ENCODE measurements at places on chromosomes 7 and 10.

- no peak for DNase-seq
These were observed 178.3 kb downstream of the GRID1 start for GRCh38 chr10:86188326-86188725.

GRCh38 chr7:117666031-117666430, 186.2 kb downstream of the CFTR start:
- DNase-seq = no peak

DNA sequence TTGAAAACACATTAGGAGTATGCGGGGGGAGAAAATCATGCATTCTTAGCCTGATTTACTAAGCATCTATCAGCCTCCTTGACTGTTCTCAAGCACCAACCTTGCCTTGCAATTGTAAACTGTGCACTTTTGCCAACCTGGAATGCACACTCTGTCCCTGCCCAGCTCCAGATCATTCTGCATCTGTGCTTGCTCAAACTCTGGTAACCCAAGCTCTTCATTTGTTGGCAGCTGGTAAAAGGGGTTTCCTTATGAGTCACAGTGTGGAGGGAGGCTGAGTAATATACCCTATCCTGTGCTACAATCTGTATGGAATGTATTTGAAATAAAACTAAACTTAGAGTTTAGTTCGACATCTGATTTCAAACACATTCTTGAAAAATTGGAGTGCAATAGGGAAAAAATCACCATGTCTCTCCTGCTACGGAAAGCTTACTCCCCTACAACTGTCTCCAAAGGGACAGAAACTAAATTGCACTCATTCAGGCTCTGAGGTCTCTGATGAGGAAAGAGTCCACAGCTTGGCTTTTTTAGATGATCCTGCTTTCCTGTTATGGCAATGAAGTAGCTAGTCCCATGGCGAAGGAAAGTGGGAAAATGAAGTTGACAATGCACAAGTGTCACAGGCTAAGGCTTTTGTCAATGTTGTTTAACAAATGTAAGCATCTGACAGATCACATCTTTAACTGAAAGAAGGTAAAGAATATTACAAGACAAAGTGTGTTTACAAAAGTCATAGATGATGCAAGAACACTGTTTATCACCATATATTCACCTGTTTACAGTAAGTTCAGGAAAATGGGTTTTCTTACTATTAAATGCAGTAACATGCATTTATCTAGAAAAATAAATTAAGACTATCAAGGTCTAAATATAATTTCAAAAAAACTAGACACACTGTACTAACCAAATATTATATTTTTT, 61.9 kb downstream of the TES start:
- no peak for DNase-seq

- no peak for DNase-seq
These were observed 158.2 kb downstream of the ARHGAP12 start for GRCh38 chr10:31770307-31770902.

GRCh38 chr7:151245360-151246101, 3.0 kb downstream of the SMARCD3 start:
- peak; percentile 71 for DNase-seq

DNA sequence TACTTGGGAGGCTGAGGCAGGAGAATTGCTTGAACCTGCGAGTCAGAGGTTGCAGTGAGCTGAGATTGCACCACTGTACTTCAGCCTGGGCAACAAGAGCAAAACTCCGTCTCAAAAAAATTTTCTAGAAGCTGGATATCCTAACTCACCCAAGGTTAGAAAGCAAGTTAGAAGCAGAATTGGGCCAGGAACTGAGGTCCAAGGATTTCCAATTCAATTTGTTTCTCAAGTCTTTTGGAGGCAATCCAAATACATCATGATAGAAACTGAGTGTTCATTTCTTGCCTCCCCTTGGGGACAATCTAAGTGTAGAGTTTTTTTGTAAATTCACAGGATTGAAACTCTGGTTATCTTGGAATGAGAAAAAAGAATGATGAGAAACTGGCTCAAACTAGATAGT, 45.5 kb downstream of the LAMB1 start:
- no peak for DNase-seq

- DNase-seq = no peak
These were observed 83.1 kb downstream of the NKX6-2 start for GRCh38 chr10:132702601-132703418.

- no peak for DNase-seq
These were observed 1096.8 kb downstream of the KCNMA1 start for GRCh38 chr10:76540786-76541185.

DNA sequence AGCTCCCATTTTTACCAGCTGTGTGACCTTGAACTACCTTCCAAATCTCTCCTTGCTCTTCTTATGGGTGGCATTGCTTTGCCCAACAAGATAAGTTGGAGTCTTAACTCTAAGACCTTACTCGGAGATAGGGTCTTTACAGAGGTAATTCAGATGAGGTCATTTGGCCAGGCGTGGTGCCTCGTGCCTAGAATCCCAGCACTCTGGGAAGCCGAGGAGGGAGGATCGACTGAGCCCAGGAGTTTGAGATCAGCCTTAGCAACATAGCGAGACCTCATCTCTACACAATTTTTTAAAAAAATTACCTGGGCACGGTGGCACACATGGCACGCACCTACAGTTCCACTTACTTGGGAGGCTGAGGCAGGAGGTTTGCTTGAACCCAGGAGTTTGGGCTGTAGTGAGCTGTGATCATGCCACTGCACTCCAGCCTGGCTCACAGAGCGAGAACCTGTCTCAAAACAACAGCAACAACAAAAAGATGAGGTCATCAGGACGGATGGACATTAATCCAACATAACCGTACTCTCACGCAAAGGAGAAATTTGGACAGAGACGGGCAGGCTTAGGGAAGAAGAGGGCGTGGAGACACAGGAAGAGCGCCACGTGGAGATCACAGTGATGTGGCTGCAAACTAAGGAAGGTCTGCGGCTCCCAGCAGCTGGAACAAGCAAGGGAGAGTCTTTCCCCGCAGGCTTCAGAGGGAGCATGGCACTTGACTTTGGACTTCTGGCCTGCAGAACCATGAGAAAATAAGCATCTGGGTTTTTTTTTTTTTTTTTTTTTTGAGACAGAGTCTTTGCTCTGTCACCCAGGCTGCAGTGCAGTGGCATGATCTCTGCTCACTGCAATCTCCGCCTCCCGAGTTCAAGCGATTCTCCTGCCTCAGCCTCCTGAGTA, 122.3 kb upstream of the CARD11 start:
- DNase-seq = no peak

GRCh38 chr10:106338486-106338885, 826.0 kb downstream of the SORCS1 start:
- no peak for DNase-seq

- DNase-seq = no peak
These were observed 56.9 kb downstream of the XPNPEP1 start for GRCh38 chr10:109866168-109866994.

- DNase-seq = no peak
These were observed 36.6 kb downstream of the ABCB5 start for GRCh38 chr7:20651960-20652544.

Measured in activated naive CD4-positive, alpha-beta T cell (primary cell).